ENCODE measurements at places on chromosomes 7 and 10.
A peak's percentile ranks its signal among the peaks of the same experiment; 100 is the strongest.

GRCh38 chr7:151139071-151139790 is 28.3 kb downstream of the GBX1 start:
- DNase-seq: no peak

DNA sequence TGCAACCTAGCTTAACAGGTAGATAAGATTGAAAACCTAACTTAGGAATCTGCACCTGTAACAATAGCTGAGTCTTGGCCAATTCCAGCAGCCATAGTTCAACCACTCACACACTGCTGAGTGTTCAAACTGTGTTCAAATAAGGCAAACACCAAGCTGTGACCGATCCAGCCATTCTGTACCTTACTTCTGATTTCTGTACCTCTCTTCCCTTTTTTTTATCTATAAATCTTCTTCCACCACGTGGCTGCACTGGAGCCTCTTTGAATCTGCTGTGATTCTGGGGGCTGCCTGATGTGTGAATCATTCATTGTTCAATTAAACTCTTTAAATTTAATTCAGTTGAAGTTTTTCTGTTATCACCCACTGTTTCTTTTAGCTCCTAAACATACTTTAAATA is 15.7 kb upstream of the FOXL3 start:
- DNase-seq: no peak

- DNase-seq: peak; percentile 22
Measured at GRCh38 chr10:102065561-102066398, 631 bp downstream of the HPS6 start.

GRCh38 chr7:116591202-116592040 is 66.6 kb downstream of the CAV1 start:
- DNase-seq: no peak

DNA sequence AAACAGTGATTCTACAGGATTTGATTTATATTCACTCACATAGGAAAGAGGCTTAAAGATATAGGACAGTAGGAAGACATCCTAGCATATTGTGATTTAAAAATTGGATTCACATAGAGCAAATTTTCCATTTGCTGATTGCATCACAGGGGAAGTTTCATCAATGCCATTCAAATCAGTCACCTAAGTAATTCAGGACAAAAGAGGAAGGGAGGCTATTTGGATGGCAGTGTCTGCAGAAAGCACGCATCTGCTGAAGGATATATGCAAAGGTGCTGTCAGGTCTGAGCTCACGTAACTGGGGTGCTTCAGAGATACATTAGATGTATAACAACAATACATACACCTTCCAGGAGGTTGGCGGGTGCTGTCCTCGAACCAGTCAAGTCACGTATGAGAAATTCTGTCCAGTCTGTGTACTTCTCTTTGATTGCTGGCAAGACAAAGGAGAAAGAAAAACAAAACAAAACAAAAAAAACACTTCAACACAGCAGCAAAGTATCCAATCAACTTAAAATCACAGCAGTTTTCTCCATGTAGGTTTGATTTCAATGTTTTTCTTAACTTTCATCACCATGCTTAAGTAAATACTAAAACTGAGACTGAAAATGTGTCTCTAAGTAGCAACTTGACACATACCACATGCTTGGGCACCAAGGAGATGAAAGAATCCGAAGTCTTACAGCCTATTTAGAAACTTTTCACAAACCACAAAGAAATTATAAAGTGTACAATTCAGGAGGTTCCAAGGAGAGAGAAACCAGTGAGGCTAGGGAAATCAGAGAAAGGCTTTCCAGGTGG is 125.1 kb downstream of the SFMBT2 start:
- no peak for DNase-seq

- no peak for DNase-seq
Measured at GRCh38 chr7:31488562-31489203, 25.2 kb upstream of the ITPRID1 start.

DNA sequence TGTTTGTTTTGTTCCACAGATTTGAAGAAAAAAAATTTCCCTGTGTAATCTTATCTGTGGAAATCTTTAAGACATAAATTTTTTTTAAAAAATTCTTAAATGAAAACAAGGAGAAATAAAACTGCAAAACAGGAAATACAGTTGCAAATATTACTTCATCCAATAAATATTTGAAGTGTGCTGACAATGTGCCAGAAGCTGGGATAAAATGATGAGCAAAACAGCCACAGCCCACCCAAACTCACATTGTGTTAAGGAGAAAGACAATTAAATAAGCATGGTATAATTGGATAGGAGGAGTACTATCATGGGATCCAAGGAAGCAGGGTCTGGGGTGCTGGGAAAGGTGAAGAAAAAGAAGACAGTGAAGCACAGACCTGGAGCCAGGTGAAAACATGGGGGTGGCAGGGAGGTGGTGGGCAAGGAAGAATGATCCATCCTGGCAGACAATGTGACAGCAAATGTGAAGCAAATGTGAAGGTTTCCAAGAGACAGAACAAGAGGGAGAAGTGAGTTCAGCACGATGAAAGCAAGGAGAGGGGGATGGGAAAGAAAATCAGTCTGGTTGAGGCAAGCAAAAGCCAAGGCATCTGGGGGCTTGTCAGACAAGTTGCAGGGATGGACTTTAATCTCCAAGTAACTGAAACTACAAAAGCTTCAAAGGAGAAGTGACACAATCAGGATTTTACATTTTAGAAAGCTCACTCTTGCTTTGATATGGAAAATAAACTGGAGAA is 135.9 kb downstream of the HIBADH start:
- DNase-seq: no peak

DNA sequence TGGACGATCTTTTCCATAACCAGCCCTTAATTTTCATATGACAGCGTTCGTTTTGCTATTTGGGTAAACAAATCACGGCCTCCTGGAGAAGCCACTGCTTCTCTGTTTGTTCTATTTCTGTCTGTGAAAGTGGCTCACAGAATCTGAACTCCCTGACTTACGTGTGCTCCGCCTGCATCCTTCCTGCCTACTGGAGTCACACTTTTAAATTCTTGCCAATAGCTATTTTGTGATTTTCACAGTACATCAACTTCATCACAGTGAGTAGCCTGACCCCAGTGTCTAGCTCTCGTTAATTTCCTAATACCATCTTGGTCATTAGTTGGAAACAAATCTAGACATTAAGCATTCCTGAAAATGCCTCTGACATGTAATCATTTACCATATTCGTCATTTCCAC is 49.0 kb upstream of the NPS start:
- no peak for DNase-seq

DNA sequence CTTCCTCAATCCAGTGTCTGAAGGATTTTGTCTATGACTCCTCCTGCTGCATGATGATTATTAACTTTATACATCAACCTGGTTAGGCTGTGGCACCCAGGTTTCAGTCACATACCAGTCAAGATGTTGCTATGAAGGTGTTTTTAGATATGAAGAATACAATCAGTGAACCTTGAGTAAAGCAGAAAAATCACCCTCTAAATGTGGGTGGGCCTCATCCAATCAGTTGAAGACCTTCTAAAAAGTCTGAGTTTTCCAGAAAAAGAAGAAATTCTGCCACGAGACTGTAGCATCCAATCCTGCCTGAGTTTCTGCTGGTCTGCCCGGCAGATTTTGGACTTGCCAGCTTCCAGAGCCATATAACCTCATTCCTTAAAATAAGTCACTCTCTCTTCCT is 126.1 kb upstream of the FRMD4A start:
- no peak for DNase-seq

- no peak for DNase-seq
Measured at GRCh38 chr7:13181216-13181615, 493.8 kb downstream of the ARL4A start.

Measured in stimulated activated CD4-positive, alpha-beta T cell treated with anti-CD3 and anti-CD28 coated beads, Interleukin-1b, Interleukin-23, amount 100 ng/mL, for 24 hours (primary cell).